ENCODE measurements at places on chromosomes 6 and 20.

DNA sequence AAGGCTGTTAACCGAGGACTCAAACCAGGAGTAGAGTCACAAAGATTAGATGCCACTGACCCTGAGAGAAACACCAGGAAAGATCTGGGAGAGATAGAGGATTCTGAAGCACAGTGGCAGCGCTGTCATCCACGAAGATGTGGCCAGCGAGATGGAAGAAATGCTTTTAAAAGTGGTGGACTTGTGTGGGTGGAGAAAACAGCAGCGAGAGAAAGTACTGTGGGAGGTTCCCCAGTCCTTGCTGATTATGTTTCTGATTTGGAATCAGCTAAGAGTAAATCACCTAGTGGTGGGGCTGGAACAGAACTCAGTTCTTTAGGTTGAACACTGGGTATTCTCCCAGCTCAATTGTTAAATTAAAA is 435 bp upstream of the ZNF322 start:
- DNase-seq = no peak

DNA sequence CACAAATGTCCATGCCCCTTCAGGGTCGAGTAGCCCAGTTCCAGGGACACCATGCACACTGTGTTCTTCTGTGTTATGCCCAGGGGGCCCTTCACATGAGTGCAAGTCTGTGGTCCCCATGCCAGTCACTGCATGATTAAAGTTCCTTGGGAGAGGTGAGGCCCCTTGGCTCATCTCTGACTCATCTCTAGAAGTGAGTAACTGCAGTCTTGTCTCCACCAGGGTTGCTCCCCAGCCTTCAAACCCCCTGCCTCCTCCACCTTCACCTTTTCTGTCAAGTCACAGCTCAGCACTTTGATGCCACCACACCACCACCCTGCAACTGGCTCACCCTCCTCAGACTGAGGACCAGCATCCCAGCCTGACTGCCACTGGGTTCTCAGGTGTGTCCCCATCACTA is 161.7 kb downstream of the UNC5CL start:
- no peak for DNase-seq

DNA sequence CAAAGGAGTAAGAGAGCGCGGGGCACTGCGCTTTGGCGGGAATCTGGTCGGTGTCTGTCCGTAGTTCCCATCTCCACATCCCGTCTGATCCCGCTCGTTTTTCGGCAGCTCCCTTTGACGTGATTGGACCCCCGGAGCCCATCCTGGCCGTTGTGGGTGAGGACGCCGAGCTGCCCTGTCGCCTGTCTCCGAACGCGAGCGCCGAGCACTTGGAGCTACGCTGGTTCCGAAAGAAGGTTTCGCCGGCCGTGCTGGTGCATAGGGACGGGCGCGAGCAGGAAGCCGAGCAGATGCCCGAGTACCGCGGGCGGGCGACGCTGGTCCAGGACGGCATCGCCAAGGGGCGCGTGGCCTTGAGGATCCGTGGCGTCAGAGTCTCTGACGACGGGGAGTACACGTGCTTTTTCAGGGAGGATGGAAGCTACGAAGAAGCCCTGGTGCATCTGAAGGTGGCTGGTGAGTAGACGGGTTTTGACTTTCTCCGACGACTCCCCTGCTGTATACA is 1.4 kb downstream of the BTN1A1 start:
- no peak for DNase-seq

DNA sequence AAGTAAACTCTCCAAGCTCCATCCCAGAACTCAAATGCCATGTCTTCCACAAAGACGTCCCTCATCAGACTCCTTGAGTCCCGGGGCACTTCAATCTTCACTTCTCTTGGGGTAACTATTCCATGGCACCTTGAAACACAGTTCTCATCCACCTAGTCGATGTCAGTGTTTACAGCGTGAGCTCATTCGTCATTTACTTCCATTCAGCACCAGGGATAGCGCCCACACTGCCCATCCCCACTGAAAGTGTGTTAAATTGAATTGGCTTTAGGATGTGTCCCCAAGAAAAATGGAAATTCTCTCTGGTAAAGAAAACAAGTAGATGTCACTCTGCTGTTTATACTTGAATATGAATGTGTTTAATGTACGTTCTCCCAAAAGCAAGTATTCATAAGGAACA is 31.3 kb downstream of the KCNK15 start:
- DNase-seq = no peak

- DNase-seq = no peak
These were observed 1.3 kb downstream of the ABHD16A start for GRCh38 chr6:31701666-31702404.

DNA sequence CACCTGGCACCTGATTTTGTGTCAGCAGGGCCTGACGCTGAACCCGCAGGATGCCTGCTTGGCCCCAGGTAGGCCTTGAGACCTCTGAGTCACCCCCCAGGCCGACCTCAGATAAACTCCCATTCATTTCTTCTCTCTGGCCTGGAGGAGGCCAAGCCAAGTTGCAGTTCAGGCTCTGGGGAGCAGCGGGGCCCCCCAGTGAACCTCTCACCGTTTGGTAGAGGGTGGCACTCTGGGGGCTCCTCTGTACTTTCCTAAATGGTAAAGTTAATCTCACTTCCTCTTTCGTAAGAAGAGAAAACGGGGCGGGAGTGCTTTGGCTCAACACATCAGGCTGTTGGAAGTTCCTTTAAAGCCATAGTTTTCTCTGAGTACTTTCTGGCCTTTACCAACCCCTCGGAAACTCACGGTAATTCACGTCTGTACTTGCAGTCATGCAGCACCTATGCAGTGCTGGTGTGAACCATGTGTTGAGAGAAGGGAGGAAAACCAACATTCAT is 2.8 kb downstream of the SIRPA start:
- DNase-seq = no peak

- DNase-seq = no peak
These were observed 32.9 kb downstream of the TBPL1 start for GRCh38 chr6:133985970-133986369.

GRCh38 chr20:4885877-4886276 is 115.4 kb downstream of the SLC23A2 start:
- no peak for DNase-seq

GRCh38 chr6:52125139-52125538 is 37.7 kb upstream of the PKHD1 start:
- no peak for DNase-seq

- no peak for DNase-seq
These were observed 24.9 kb upstream of the MAP3K7 start for GRCh38 chr6:90611543-90612312.

GRCh38 chr6:169990095-169991030 is 238.9 kb downstream of the ERMARD start:
- no peak for DNase-seq
